ENCODE measurements at places on chromosomes 7 and 10. TPM values are rescaled to one million over a fixed set of nuclear protein-coding genes. Genes with fewer than 3 reads are reported as not detected.

- DNase-seq: peak; percentile 92
Observed at GRCh38 chr7:108358553-108358952, 97.7 kb downstream of the NRCAM start.

DNA sequence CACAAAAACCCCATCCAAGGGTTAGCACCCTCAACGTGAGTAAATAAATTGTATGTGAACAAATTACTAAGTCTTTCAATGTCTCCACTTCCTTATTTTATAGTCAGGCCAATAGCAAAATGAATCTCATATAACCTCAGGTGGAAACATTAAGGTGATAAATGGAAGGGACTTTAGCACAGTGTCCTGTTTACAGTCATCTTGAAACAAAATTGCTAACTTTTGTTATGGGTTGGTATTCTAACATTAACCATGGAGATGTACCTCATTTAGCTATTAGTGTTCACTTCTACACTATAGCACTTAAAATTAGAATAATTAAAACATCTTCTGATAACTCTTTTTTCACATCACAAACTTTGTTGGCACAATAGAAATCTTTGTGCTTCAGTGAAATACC is 255.8 kb upstream of the CNTNAP2 start:
- no peak for DNase-seq

GRCh38 chr7:149283321-149283720 is 21.3 kb downstream of the ZNF783 start:
- no peak for DNase-seq

RAMP3 gene
- polyA plus RNA-seq: 5.1 TPM

GRCh38 chr7:29435167-29435566 is 128.5 kb upstream of the PRR15 start:
- DNase-seq: no peak

BTBD16 gene
- 0.79 TPM for polyA plus RNA-seq

LSM5 gene
- 70.1 TPM for polyA plus RNA-seq

DNA sequence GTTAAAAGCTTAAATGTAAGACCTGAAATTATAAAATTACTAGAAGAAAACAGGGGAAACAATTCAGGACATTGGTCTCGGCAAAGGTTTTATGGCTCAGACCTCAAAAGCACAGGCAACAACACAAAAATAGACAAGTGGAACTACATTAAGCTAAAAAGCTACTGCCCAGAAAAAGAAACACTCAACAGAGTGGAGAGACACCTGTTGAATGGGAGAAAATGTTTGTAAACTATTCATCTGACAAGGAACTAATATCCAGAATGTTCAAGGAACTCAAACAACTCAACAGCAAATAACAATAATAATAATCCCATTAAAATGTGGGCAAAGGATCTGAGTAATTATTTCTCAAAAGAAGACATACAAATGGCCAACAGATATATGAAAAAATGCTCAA is 170.4 kb downstream of the FRMD4A start:
- DNase-seq: no peak

DNA sequence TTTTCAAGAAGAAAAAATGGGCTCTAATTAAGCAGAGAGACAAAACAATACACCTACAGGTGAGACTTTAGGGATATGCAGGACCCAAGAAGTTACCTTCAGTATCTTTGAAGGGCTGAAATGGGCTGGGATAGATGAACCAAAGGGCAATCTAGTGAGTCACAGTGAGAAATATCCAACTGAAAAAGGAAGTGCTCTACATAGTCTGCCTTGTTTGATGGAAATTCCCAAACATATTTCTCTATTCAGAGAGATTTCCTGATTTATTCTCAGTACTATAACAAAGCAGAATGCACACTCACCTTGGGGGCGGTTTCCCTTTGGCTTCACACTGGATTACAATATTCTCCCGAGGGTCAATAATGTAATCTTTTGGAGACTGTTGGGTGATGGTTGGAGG is 104.1 kb upstream of the LAMB4 start:
- no peak for DNase-seq

DEPP1 gene
- 13.4 TPM for polyA plus RNA-seq

- no peak for DNase-seq
Observed at GRCh38 chr7:148402159-148402558, 188.4 kb upstream of the C7orf33 start.

AKR1D1 gene
- 4.4 TPM for polyA plus RNA-seq

DNA sequence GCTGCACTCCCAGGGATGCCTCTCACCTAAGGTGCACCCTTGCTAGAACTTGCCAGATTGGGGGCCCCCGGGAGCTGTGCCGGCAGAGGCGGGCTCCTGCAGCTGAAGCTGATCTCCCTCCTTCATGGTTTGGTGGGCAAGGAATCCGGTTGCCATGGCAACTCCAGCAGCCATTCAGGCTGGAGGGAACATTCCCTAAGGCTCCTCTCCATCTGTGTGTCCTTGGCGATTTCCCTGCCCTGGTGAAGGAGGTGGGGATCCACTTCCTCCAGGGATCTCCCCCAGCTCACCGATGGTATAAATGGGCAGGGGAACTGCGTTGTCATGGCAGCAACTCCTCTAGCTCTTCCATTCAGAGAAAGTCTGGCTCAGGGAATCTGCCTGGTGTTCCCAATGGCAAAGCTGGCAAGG is 49.6 kb upstream of the GPR158 start:
- no peak for DNase-seq

DNA sequence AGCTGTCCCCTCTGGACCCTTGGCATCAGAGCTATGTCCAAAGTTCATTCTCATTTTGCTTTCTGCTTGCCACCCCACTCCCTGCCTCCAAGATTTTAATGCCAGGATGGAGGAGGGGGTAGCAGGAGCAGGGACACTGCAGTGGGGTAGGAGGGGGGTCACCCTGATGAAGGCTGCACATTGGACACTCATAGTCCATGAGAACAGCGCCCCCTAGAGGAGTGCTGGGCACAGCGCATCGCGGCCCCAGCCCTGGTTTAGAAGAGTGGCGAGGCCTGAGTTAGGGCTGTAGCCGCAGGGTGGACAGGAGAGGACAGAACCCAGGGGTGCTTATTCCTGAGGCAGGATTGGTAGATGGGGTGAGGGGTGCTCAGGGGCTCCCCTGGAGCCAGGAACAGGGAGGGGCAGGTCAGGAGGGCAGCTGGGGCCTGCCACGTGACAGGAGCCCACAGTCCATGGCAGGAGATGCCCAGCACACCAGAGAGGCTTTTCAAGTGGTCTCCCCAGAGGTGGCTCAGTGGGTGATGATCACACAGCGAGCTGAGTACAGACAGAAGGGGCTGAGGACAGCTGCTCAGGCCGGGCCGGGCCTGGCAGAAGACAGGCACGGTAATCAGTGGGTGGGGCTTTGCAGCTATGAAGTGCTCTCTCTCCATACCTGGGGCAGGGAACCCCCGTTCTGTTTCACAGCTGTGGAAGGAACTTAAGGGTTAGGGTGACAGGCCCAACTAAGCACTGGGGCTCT is 71.4 kb downstream of the NEURL1 start:
- no peak for DNase-seq

- peak; percentile 87 for DNase-seq
Observed at GRCh38 chr10:103491729-103492364, 1.7 kb upstream of the NEURL1 start.

NPVF gene
- polyA plus RNA-seq: not detected

PLCE1 gene
- polyA plus RNA-seq: 27.4 TPM

- DNase-seq: no peak
Observed at GRCh38 chr10:124518366-124518765, 56.7 kb downstream of the LHPP start.

- DNase-seq: no peak
Observed at GRCh38 chr7:101216001-101216859, 1.2 kb downstream of the PLOD3 start.

- no peak for DNase-seq
Observed at GRCh38 chr10:20147684-20148083, 331.5 kb downstream of the PLXDC2 start.
